Breast epithelium (tissue), 4 donors: ENCODE measurements at places on chromosomes 4 and X.

DNA sequence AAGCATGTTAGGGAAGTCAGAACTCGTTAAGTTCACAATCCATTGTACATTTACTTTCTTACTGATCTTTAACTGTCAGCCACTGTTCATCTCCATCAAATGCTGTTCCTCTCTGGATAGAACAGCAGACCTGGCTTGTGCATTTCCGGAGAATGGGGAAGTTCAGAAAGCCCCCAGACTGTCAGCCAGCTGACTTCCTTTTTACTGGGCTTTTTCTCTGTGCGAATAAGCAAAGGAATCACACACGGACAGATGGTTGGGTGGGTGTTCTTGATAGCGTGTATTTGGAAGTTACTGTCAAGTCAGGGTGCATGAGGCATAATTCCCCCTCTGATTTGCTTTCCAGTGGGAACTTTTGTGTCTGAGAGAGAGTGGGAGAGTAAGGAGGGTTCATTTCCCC lies 56.8 kb downstream of the TSPAN7 start:
- no peak for DNase-seq

DNA sequence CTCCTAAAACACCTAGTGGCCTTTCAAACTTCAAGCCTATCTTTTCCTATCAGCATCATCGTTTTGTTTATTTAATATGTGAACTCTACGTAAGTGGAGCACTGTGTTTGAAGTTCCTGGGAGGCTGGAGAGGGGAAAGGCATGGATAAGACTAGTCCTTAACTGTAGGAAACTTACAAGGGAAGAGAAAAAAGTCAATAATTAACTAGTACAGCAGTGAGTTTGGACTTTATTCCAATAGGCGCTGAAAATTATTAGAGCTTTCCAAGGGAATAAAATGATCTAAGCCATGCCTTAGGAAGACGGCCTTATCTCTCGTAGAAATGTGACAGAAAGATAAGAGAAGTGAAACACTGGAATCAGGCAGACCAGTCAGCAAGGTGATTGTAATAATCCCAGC lies 55.3 kb downstream of the AMOT start:
- no peak for DNase-seq

- DNase-seq: no peak
Observed at GRCh38 chr4:30769093-30769492, 48.9 kb downstream of the PCDH7 start.

GRCh38 chr4:73715659-73716058 lies 24.7 kb upstream of the CXCL8 start:
- no peak for DNase-seq

GRCh38 chr4:17702641-17703040 lies 78.8 kb downstream of the FAM184B start:
- DNase-seq: no peak

GRCh38 chrX:149807747-149808458 lies 26.2 kb downstream of the MAGEA9 start:
- DNase-seq: no peak

- DNase-seq: no peak
Observed at GRCh38 chrX:29555465-29556091, 659.8 kb upstream of the MAGEB2 start.

DNA sequence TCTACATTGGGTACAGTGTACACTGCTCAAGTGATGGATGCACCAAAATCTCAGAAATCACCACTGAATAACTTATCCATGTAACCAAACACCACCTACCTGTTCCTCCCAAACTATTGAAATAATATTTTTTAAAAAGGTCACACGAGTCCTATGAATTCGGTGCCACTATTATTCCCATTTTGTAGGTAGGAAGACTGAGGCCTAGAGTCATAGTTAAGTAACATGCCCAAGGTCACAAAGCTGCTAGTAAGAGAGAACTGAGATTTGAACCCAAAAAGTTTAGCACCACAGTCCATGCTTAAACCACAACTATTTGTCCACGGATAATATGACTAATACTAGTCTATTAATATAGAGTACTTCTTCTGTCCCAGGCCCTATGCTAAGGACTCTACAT lies 2.7 kb downstream of the ARHGEF6 start:
- DNase-seq: no peak

- no peak for DNase-seq
Observed at GRCh38 chr4:184437565-184438265, 36.6 kb downstream of the IRF2 start.
